Activated naive CD4-positive, alpha-beta T cell treated with anti-CD3 and anti-CD28 coated beads, Interleukin-2, amount 50 U/mL, for 72 hours (primary cell): ENCODE measurements at places on chromosomes 1 and 21. TPM values are rescaled to one million over a fixed set of nuclear protein-coding genes. Genes with fewer than 3 reads are reported as not detected.

The PROK1 gene
- not detected for total RNA-seq

The CAMK2N1 gene
- total RNA-seq: 0.51 TPM

The CASQ2 gene
- total RNA-seq: not detected

The SPATA45 gene
- total RNA-seq: not detected

The PTGER3 gene
- 0.18 TPM for total RNA-seq

The DDR2 gene
- 0.31 TPM for total RNA-seq

The CAPN9 gene
- total RNA-seq: not detected

The SPRR2G gene
- total RNA-seq: not detected

The NHLH1 gene
- 0.68 TPM for total RNA-seq

The EPHA10 gene
- total RNA-seq: 0.14 TPM

The RGS18 gene
- total RNA-seq: not detected

The KPRP gene
- not detected for total RNA-seq

The FAM110D gene
- not detected for total RNA-seq

The DIO1 gene
- total RNA-seq: not detected

The SLC30A10 gene
- total RNA-seq: not detected

The TNFAIP8L2 gene
- total RNA-seq: 6.9 TPM

The PLA2G2D gene
- not detected for total RNA-seq

DNA sequence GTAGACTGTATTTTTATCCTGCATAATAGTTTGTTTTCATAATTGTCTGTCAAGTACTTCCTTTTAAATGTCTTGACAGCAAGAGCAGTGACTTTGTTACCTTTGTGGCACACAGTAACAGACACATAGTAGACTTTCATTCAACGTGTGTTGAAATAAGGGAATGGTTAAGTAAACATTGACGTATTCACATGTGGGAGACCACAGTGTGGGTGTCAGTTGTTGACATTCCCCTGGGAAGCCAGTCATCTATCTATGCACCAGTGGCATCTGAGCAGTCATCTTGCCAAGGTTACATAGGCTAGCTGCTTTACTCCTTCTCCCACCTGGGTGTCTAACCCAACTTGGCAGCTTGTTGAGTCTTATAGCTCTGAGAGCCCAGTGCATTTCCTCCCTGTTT is 1.4 kb upstream of the NUP133 start:
- no peak for DNase-seq

DNA sequence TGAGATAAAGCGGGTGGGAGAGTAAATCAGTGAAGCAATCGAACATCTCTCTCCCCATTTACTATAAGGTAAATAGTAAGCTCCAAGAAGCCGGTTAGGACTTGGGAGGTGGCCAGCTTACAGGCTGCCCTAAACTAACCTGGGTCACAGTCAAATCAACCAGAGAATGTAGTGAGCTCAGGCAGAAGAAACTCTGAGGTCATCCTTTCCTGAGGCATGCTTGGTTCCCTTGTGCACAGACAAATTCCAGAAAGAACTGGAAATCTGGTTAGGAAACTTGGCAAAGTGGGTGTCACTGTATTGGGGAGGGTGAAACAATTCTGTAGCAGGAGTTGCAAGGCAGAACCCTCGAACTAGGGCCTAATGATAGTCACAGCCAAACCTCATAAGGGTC is 72.5 kb downstream of the NTMT2 start:
- no peak for DNase-seq

- DNase-seq: no peak
These were observed 18.3 kb downstream of the TARBP1 start for GRCh38 chr1:234460652-234461051.

DNA sequence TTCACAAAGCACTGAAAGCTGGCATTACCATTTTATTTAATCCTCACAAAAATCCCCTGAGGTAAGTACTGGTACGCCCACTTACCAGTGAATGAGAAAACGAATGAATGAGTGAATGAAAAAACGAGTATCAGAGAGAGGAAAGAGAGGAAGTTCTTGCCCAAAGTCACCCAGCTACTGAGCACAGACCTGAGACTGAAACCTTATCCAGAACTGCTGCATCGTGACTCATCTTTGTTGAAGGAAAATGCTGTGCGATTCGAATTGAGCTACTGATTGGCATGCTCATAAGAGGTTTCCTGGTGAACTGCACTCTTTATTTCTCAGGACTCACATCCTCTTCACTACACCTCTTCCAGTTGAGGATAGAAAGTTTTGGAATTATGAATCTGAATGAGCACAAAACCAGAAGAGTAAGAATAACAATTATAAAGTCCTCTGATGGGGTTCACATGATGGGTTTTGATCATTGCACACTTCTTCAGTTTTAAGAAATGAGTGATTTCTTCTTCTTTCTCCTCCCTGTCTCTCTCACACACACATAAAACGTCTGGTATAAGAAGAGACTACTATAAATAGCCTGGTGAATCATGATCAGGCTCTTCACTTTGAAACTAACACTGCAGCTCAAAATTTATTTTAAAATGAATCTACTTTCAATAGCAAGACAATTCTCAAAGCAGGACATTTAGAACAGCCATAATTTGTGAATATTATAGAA is 32.1 kb downstream of the IL12RB2 start:
- DNase-seq: peak; percentile 65

DNA sequence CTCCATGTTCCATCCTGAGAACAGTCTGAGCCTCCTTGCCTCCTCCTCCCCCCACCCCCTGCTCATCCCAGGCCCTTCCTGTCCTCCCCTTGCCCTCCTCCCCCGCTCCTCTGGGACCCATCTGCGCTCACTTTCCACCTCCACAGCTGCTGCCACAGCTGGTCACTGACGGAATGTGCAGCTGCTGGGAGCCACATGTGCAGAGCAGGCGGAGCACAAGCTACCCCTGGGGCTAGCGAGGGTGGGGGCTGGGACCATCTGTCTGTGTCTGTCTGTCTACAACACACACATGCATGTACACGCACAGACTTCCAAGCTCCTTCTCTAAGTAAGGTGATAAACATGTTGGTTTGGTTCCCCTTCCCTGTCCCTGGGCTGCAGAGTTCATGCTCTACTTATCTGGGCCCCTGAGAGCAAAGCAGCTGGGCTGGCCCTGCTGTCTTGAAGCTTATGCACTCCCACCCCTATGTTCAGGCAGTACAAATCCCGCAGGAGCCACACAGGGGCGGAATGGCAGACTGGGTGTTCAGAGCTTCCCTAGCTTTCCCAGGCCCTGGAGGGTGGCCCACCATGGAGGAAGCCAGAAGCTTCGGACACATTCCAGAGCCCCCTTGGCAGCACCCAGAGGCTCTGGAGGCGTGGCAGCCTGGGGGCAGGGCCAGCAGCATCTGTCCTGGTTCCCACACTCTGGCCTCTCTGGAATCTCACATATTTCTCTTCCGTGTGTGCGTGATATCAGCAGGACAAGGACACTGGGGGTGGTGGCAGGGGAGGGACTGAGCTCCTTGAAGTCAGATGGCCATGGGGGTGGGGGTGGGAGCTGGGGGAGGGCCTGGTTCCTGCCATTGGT is 7.0 kb upstream of the HEYL start:
- DNase-seq: no peak

- no peak for DNase-seq
These were observed 158.2 kb downstream of the TRIM33 start for GRCh38 chr1:114352797-114353196.

GRCh38 chr1:234719454-234720251 is 109.7 kb upstream of the IRF2BP2 start:
- no peak for DNase-seq

DNA sequence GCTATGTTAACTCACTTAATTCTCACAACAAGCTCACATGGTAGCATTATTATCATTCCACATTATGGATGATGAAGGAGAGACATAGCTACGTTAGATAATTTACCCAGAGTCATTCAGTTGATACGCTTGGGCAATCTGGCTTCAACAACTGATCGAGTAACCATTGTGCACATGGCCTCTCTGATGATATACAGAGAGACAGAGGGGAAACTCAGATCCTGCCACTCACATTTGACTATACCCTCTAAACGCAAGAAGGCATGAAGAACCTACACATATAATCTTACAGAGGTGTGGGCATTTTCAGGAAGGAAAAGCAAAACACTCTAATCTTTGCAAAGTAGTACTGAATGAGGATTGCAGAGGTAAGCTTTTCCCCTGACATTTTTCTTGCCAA is 360.1 kb downstream of the BARHL2 start:
- no peak for DNase-seq

DNA sequence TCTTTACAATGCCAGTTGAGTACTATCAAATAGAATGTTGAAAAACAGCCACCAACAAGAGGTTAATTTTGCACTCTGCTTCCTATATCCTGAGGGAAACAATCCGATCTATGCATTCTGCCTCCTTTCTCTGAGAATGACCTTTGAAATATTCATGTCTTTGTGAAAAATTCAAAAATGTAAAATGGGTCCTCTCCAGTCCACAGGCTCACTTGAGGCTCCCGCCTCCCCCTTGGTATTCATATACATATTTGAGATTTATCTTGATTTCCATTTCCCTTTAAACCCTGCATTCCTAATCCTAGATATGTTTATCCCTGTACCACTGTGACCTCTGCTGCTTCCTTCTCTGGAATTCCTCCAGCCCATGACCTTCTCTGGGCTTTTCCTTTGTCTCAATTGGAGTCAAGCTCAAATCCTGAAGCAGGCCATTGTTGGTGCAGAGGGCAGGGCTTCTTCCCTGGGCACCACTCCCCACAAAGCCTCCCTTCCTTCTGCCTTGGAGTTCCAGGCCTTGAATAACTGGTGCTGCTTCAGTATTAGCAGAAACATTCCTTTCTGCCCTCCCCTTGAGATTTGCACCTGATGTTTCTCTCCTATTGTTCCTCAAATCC is 296.8 kb downstream of the PBX1 start:
- no peak for DNase-seq

GRCh38 chr1:248015803-248016202 is 2.3 kb downstream of the OR2L5 start:
- no peak for DNase-seq

- DNase-seq: no peak
These were observed 7.8 kb upstream of the OR14I1 start for GRCh38 chr1:248710305-248710900.

- no peak for DNase-seq
These were observed 13.0 kb upstream of the CD48 start for GRCh38 chr1:160724465-160725242.

GRCh38 chr1:221832617-221833016 is 90.7 kb upstream of the DUSP10 start:
- no peak for DNase-seq

- no peak for DNase-seq
These were observed 555 bp downstream of the PRPF38A start for GRCh38 chr1:52404975-52405338.

- DNase-seq: no peak
These were observed 221.6 kb downstream of the BRINP2 start for GRCh38 chr1:177392336-177392735.

GRCh38 chr1:99643021-99643779 is 2.7 kb upstream of the PALMD start:
- DNase-seq: no peak

DNA sequence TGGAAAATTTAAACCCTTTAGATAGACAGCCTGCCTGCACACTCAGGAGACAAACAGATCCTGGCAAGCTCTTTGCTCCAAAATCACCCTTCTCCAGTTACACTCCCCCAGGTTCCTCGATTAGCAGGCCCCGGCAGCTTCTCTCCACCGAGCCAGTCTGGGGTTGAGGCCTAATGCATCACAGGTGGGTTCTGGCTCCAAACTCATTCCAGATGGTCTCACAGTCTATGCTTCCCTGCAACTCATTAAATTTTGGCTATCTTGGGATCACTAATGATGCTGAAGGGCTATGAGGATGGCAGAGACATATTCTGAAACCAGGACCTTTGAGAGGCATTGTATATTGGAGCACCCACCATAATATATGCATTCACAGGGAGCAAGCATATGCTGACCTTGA is 559.8 kb upstream of the USP24 start:
- DNase-seq: no peak

DNA sequence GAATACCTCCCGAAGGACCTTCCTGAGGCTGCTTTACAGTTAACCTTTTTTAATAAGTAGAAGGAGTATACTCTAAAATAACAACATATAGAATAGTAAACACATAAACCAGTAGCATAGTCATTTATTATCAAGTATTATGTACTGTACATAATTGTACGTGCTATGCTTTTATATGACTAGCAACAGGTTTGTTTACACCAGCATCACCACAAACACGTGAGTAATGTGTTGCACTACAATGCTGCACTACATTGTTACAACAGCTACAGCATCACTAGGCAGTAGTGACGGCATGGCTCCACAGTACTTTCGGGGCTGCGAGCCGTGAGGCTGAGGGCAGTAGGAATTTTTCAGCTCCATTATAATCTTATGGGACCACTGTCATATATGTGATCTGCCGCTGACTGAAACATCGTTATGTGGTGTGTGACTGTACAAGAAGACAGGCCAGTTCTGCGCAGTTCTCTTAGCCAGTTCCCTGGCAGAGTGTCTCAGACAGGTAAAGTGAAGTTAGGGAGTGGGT is 82.8 kb upstream of the LRRC8D start:
- no peak for DNase-seq

GRCh38 chr1:10033359-10033845 is 644 bp downstream of the UBE4B start:
- DNase-seq: no peak

DNA sequence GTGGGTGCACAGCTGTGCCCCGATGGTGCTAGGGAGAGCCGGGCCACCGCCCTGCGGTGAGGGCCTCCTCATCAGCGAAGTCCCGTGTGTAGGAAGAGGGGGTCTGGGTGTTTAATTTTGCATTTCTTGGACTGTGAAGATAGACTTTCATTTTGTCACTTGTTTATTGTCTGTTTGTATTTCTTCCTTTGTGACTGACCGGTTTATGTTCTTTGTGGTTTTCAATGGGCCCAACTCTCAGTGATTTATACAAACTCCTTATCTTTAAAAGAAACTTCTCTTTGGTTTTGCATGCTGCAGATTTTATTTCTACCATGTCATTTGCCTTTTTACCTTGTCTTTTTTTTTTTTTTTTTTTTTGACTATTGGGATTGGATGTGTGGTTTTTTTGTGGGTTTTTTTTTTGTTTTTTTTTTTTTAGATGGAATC is 65.1 kb downstream of the COL18A1 start:
- no peak for DNase-seq

DNA sequence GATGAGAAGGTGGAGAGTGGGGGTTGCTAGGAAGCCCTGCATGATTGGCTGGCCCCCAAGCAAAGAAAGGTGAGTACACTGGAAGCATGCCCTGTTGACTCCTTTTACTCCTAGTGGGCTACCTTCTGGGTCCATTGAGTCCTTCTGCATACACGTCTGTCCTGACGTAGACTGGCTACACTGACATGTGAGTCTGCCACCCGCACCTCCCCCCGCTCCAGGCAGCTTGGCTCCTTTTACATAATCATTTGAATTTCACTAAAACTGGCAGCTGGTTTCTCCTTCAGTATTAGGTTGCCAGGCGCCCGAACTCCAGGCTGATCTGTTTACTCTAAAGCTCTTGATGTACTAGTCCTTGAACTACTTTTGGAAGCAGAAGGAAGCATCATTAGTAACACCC is 8.7 kb downstream of the MRPS21 start:
- DNase-seq: no peak

GRCh38 chr1:1889847-1890505 is 911 bp downstream of the GNB1 start:
- peak; percentile 66 for DNase-seq
